ENCODE measurements at places on chromosomes 5 and 9.

DNA sequence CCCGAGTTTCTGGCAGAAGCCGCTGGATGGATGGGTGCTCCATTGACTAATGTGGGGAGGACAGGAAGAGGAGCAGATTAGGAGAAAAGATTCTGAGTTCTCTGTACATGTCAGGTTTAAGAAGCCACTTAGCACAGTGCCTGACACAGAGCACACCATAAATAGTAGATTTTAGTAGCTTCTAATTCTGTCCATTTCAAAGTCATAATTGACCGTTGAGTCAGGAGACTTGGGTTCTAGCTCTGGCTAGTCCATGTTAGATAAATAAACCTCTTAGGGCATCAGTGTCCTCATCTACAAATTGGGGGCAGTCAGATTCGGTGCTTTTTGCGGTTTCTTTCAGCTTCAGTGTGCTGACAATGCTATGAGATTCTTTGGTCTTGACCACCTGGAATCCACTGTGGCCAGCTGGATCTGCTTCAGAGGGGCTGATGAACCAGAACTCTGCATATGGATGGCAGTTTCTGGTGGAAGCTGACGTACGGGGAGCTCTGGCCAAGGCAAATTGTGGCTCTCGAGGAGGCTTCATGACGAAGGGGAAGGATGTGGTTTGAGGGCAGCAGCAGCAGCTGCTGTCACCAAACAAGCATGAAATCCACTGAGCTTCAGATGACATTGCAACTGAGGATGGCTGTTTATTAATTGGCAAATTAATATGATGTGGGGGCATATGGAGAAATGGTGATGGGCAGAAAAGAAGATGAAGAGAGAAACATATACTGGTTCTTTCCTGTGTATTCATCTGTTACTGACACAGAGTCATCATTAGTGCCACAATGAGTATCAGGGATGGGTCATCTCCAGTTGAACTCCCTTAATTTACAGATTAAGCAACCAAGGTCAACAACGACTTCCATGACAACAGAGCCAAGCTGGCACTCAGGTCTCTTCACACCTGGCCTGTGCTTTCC, 134.4 kb downstream of the AOPEP start:
- peak; percentile 99 for DNase-seq

DNA sequence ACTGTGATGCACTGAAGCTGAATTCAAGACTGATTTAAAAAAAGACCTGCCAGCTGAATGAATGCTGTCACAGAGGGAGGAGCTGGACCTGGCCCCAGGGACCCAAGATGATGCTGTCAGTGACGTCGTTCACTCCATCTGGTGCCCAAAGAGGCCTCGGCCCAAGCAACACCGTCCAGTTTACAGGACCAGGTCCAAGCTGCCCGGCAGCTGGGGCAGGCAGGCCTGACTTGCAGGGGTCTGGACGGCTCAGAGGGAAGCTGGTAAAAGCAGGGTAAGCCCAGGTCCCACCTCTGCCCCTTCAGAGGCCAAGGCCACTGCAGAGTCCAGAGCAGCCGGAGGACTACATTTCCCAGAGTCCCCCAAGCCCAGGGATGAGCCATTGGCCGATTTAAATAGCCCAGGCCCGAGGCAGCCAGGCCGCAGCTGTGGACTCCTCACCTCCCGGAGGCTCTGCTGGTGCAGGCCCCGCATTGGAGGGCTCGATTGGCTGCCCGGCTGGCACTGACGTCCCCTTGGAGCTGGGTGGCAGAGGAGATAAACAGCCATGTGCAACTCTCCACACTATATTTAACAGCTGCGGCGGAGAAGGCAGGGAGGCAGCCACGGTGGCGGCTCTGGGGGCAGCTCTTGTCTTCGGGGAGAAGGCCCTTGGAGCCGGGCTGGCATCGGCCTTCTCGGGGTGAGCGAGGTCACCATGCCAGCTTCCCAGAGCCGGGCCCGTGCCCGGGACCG, at the start of gene PLPP7:
Gene PLPP7 (plus strand): TSS at position 423 of the 735 bp plus-strand sequence. CDS start 275 bp downstream, at position 698.
- DNase-seq: peak; percentile 87

- no peak for DNase-seq
Measured at GRCh38 chr5:32233696-32234447, 59.8 kb upstream of the GOLPH3 start.

- no peak for DNase-seq
Measured at GRCh38 chr5:63128018-63128417, 549.4 kb downstream of the LRRC70 start.

GRCh38 chr5:148733601-148734438, 79.5 kb upstream of the HTR4 start:
- peak; percentile 87 for DNase-seq

- DNase-seq: no peak
Measured at GRCh38 chr9:84471816-84472215, 131.3 kb upstream of the SLC28A3 start.

DNA sequence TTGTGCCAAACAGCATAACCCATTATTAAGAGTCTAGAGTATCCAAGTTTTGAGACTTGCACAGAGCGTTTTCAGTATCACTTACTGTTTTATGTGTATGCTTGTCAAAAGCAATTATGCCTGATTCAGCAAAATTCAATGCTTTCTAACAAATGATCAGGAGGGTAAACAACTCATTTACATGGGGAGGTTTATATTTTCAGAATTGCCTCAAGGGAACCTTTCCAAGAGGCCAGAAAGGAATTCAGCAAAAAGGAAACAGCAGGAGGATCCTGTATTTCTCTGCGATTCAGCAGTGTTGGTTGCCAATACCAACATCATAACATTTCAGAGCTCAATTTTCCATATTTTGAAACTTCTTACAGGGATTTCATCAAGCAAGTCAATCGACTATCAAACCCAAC, 69.3 kb upstream of the DAB2 start:
- DNase-seq: no peak

DNA sequence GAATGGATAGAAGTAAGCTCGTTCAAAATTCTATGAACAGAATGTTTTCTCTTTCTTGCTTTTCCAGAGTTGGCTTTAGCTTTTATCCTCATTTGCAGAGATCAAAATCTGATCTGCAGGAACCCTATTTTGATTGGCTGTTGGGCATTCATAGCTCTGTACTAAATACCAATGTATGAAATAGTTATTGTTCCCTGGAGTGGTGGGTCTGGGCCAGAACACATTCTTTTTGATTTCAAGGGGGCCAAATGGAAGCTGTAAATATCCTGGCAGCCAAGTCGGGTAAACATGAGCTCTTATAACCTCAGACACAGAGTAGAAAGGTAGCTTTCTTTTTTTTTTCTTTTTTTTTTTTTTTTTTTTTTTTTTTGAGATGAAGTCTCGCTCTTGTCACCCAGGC, 241.5 kb downstream of the PDZD2 start:
- DNase-seq: no peak

- no peak for DNase-seq
Measured at GRCh38 chr5:151007430-151008209, 12.8 kb upstream of the GPX3 start.

DNA sequence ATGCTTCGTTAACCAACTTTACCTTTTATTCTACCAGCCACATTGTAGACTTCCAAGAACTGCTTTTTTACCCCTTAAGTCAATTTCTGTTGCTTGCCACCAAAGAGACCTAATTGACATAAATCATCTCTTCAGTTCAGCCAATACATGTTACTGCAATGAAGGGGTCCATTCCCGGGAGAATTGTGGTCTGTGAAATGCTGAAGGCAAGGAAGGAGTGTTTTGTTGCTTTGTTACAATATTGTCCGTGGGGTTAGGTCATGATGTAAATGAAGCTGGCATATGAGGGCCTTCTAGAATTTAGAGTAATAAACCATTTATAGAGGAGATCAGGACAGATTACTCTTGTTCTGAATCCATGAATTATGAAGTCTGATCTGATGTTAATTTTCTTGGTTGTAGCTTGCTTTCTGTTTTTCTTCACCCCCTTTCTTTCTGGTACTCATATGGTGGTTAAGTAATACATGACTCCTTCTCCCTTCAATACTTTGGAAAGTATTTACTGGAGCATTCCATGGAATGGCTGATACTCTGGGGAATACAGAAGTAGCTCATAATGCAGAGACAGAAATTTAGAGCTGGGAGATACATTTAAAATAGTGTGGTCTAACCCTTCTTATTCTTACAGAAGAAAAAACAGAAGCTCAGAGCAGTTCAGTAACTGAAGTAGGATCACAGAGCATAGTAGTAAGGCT, 297.0 kb upstream of the CLINT1 start:
- DNase-seq: no peak

DNA sequence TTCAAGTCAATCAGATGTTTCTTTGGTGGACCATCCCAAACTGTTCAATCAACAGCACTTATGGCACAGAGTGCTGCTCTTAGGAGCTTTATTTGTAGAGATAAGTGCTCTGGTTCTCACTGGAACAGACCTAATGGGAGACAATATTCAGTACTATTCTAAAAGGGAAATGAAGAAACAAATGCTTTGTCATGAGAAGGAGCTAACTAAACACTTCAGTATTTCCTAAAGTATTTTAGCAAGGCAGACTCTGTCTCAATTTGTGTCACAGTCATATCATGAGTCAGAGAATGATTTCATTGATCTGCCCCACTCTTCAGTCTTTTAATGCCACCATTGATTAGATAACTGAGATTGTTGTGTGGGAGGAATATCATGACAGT, 175.3 kb downstream of the SLF1 start:
- no peak for DNase-seq

DNA sequence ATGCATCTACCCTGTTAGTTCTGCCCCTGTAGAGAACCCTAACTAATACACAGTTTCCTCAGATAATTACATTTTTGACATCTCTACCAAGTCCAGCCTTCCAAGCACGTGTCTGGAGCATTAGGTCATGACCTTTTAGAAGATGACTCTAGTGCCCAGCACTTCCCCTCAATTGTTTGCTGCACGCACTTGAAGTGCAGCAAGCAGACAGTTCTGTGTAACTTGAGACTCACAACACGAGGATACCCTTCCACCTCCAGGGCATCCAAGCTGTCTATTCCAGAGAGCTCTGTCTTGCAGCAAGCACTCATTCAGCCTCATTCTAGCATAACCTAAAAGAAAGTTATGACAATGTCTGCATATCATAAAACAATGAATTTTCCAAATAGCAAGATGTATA, 1410.5 kb upstream of the CDH18 start:
- DNase-seq: no peak

- DNase-seq: no peak
Measured at GRCh38 chr5:157339409-157339808, 73.5 kb downstream of the CYFIP2 start.

- no peak for DNase-seq
Measured at GRCh38 chr9:31776471-31776870, 608.0 kb upstream of the ACO1 start.

GRCh38 chr9:78470216-78470615, 173.3 kb downstream of the PSAT1 start:
- DNase-seq: peak; percentile 17

- peak; percentile 3 for DNase-seq
Measured at GRCh38 chr5:169548315-169548714, 35.3 kb upstream of the SPDL1 start.

DNA sequence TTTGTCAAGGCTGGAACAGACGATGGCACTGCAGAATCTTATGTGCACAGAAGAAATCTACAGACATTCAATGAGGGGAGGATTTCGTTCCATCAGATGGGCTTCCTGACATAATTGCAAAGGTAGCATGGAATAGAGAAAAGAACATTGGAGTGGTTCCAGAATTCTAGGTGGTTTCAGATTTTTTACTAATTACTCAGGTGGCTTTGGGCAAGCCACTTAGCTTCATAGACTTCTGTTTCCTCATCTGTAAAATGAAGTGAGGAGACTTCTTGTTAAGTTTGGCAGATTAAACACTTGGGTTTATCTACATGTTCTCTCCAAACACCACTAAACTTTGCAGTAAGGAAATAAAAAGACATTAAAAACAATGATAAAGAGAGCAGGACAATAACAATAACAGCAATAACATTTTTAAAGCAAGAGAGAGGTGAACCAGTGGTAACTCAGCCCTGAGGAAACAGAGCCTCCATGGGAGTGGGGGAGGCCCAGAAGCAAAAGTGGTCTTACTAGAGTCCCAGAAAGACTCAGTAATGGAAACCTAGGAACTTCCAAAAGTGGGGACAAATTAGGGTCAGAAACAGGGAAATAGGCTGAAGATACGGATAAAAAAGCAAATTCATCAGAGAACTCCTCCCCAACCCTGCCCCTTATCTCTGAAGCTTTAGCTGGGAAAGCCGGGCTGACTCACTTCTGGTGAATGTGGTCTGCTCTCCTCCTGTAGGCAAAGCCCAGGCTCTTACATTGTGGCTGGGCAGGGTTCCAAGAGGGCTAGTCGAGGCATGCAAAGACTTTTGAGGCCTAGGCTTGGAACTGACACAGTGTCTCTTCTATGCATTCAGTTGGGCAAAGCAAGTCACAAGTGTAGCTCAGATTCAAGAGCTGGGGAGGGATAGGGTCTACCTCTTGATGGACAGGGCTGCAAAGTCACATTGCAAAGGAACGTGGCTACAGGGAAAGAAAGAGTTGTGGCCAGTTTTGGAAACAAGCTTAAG, 11.8 kb upstream of the ACTBL2 start:
- DNase-seq: peak; percentile 97

DNA sequence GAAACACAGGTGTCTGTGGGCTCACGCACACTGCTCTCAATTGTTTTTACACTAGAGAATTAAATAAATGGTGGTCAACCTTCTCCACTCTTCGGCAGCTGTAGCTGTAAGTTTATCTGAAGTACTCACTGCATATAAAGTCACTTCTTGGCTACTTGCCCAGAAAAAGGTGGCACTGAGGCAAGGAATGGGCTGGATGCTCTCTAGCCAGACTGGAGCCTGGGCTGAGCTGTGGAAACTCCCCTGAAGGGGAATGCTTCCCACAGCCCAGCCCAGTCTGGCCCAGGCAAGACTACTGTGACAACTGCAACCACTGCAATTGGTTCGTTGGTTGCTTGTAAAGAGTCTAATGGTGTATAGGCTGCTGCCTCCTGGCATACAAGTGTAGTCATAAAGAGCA, 4.5 kb downstream of the LEAP2 start:
- peak; percentile 81 for DNase-seq

GRCh38 chr9:125356032-125356431, 94.4 kb downstream of the GAPVD1 start:
- no peak for DNase-seq

DNA sequence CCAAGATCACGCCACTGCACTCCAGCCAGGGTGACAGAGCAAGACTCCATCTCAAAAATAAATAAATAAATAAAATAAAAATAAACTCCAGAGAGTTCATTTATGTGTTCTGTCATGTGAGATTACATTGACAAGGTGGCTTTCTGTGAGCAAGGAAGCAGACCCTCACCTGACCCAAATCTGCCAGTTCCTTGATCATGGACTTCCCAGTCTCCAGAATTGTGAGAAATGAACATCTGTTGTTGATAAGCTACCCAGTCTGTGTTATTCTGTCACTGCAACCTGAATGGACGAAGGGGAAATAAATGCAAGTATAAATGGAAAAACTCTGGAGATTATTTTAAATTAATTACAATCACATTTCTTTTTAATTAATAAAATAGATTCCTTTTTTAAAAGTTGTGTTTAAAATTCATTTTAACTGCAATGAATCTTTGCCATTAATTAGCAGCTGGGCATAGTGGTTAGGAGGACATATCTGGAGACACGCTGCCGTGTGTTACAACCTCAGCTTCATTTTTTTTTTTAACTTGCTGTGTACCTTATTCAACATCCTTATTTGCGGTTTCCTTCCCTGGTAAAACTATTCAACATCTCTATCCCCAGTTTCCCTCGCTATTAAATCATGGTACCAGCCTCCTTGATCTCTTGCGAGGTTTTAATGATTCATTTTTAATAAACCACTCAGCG, 376.4 kb downstream of the CHSY3 start:
- no peak for DNase-seq

Measured in SJCRH30 (cell line).